ENCODE measurements at places on chromosomes 16 and 17.
A peak's percentile ranks its signal among the peaks of the same experiment; 100 is the strongest.

DNA sequence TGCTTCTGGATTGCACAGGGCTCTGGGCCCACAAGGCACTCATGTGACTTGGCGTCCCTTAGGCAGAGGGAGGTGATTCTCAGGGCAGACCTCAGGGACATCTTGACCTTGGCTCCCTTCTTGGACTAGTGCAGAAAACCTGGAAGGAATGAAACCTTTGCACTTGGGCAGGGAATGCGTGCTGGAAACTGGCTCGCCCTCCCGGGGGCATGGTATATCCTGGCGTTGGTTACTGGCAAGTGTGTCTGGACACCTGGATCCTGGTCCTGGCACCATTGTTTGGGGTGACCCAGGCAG lies 63.5 kb upstream of the LGALS9 start:
- DNase-seq, result no peak

GRCh38 chr17:64001091-64001579 lies 3.0 kb downstream of the PRR29 start:
- DNase-seq, result no peak

GRCh38 chr16:72937916-72938794 lies 109.8 kb downstream of the ZFHX3 start:
- no peak for DNase-seq

DNA sequence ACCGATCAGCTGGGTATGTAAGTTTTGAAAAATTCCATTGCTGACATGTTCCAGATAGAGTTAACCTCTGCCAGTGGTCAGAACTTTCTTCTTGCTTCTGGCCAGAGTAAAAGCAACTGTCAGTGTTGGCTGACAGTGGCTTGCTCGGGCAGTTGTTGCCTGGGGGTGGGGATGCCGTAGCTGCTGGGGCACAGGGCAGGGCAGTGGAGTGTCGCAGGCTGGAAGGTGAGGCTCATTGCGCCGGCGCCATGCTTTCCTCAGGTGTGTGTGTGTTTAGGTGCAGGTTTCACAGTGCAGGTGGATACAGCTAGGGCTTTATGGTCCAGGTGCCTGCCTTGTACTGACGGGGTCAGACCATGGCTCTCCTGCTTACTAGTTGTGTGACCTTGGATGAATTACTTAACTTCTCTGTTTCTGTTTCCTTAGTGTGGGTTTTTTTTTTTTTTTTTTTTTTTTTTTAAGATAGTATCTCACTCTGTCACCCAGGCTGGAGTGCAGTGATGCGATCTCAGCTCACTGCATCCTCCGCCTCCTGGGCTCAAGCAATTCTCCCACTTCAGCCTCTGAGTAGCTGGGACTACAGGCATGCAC lies 156.4 kb downstream of the SNX29 start:
- DNase-seq, result no peak

GRCh38 chr16:29811896-29812665 lies at the start of gene PRRT2:
PRRT2 (plus strand) TSS chr16:29812193; CDS start chr16:29813055, 862 bp downstream.
- DNase-seq, result peak; percentile 52

DNA sequence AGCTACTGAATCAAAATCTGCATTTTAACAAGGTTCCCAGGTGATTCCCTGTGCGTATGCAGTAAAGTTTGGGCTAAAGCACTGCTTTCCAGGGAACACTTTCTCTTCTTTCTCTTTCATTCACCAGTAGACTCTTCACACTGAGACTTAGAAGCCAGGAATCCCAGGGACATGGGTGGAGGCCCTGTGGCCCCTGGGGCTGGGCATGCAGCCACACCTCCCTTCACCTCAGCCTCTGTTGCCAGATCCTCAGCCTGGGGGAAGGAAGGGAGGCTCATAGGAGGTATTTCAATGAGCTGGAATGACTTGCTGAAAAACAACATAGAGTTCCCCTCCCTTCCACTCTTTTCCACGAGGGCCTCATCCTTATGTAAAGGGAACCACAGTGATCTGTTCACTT lies 1.2 kb downstream of the G6PC3 start:
- DNase-seq, result no peak

DNA sequence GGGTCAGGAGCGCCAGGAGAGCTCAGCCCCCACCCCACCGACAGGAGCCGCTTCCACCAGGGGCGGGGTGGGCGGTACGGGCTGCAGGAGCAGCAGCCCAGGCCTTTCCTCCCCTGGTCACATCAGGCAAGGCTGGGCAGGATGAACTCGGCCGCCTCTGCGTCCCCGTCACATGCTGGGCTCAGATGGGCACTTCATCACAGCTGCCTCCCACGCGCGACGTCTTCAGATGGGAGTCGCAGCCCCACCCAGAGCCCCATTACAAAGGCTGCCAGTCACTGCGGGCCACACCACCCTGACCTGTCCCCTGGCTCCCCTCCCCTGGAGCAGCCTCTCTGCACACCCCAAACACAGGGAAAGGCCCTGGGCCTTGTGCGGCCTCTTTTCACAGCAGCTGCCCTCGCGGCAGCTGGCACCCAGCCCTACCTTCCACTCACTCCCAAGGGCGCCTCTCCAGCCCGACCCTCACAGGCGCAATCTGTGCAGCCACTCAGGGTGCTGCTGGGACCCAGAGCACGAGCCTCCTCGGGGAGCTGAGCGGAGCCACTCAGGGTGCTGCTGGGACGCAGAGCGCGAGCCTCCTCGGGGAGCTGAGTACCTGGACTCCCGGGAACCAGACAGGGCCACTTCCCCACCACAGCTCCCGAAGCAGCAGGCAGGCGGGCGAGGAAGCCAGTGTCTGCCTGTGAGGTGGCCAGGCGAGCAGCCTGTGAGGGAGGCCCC lies 4.7 kb downstream of the ZNF598 start:
- no peak for DNase-seq

GRCh38 chr16:47774661-47775060 lies 313.5 kb downstream of the PHKB start:
- no peak for DNase-seq

GRCh38 chr17:416293-417206 lies 63.9 kb upstream of the RPH3AL start:
- DNase-seq, result peak; percentile 52

DNA sequence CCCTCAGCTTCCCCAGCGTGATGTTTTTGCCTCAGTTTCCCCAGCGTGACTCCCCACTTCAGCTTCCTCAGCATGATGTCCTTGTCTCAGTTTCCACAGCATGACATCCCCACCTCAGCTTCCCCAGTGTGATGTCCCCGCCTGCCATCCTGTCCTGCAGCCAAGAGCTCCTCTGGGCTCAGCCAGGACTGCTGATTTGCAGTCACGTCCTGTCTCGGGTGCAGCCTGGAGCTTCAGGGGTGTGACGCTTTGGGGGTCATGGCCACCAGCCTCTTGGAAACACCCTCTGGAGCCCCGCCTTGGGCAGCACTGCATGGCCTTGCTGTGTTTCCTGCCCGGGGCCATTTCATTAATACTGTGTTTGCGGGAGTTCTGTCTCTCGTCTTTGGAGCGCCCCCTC lies 16.5 kb upstream of the NUDT16L1 start:
- no peak for DNase-seq

DNA sequence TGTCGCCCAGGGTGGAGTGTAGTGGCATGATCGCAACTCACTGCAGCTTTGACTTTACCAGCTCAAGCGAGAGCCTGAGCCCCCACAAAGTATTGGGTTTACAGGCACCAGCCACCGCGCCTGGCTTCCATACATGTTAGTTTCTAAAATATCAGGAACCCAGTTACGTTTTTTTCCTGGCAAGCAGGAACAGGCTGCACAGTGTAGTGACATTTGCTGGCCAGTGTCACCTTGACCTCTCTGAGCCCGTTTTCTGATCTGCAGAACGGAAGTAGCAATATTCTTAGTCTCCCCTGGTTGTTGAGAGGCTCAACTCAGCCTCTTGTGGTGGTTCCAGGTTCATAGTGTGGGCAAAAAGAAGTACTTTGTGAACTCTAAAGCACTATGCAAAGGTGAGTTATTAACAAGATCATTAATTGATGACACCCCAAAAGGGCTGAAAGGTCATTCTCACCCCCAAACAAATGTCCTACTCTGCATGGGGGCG lies 15.6 kb downstream of the IGF2BP1 start:
- DNase-seq, result no peak

DNA sequence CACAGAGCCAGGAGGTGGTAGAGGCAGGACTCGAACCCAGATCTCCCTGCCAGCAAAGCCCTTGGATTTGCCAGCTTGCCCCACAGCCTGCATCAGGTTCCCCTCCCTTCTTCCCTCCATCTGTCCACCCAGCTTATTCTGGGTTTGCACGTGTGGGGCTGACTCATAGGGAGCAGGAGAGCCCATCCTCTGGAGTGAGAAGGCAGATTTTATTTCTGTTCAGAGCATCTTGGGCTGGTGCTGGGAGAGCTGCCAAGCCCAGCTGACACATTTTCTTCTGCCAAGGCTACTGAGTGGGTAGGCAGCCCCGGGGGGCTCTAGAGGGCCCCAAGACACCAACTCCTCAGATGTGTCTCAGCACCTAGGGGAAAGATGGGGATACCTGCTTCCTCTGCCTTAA lies 106.3 kb upstream of the CRHR1 start:
- no peak for DNase-seq

DNA sequence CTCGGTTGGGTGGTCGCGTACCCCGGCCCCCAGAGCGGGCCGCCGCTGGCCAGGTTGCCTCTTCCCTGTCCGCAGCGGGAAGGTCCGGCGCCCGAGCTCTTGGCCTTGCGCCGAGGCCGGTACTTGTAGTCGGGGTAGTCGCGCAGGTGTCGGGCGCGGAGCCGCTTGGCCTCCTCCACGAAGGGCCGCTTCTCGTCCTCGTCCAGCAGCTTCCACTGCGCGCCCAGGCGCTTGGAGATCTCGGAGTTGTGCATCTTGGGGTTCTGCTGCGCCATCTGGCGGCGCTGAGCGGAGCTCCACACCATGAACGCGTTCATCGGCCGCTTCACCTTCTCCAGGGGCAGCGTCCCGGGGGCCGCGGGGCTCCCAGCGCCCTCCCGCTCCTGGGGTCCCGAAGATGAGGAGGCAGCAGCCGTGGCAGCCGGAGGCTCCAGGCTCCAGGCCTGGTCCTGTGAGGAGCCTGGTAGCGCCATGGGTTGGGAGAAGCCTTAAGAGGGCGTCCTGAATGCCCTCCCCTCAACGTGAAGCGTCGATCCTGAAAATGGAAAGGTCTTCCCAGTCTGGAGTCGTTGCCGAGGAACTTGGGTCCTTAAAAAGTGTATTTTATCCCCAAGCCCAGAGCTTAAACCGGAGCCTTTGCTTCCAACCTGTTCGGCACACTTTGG lies 558 bp downstream of the SOX15 start:
- DNase-seq, result peak; percentile 70

- DNase-seq, result no peak
Measured at GRCh38 chr17:7809086-7809790, 24.8 kb upstream of the KDM6B start.

DNA sequence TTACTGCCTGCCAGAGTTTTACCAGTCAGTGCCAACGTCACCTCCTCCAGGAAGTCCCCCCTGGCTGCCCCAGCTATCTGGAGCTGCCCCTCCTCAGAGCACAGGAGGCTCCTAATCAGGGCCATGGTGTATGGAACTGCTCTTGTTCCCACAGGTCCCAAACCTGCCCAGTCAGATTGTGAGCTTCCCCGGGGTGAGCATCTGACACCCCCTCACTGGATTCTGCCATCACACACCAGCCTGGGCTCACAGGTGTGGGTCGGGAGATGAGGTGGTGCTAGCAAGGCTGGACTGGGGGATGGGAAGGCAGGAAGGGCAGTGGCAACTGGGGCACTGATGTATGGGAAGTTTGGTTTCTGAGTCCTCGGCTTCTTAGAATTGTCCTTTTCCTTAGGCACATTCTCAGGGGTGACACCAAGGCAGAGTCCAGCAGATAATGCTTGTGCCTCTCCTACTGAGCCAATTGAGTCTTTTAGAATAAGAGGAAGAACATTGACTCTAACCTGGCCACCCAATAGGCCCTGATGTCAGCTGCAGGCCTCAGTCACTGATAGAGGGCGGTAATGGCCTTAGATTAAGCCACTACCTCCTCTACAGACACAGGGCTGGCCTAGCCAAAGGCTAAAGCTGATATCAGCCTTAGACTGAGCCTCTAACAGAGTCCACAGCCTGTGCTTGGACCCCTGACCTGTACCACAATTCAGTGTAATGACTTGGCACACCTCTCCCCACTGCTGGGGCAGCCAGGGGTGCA lies 107.9 kb downstream of the WSCD1 start:
- no peak for DNase-seq

GRCh38 chr17:78729641-78730040 lies 52.4 kb downstream of the CYTH1 start:
- DNase-seq, result no peak

- DNase-seq, result no peak
Measured at GRCh38 chr17:79851461-79851817, 12.2 kb upstream of the CBX4 start.

GRCh38 chr16:89504091-89504490 lies 4.1 kb upstream of the SPG7 start:
- DNase-seq, result no peak

DNA sequence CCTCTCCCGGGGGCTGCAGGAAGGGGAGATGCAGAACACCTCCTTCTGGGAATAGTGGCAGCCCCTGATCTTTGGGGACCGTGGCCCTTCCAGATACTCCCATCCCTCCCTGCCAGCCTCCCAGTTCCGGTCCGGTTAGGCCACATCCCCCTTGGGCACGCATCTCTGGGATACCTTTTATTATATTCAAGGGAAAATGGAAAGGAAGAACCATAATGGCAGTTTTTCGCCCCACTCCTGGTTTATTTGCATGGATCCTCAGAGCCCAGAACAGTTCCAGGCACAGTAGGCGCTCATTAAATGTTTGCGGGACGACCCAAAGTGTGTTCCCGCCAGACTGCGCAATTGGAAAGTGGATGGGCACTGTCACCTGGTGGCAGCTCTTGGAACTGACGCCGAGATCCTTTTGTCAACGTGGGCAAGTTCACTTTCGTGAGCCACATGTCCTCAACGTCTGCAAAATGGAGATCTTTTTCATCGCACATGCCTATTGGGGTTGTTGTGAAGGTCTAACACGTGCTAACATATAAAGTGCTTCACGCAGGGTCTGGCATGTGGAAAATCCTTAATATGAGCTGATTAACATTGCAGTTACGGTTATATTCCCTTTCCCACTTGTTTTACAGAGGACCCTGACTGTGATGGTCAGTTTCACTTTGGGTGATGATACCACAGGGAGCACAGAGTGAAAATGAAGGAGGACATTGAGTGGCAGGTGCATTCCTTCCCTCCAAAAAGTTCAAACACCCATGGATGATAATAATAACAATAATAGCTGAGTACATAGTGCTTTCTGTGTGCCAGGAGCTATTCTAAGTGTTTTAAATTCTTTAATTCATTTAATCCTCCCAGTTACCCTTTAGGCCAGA lies 1.7 kb upstream of the GPRC5B start:
- DNase-seq, result peak; percentile 85

GRCh38 chr17:77376795-77377709 lies 236.3 kb downstream of the SEC14L1 start:
- no peak for DNase-seq

DNA sequence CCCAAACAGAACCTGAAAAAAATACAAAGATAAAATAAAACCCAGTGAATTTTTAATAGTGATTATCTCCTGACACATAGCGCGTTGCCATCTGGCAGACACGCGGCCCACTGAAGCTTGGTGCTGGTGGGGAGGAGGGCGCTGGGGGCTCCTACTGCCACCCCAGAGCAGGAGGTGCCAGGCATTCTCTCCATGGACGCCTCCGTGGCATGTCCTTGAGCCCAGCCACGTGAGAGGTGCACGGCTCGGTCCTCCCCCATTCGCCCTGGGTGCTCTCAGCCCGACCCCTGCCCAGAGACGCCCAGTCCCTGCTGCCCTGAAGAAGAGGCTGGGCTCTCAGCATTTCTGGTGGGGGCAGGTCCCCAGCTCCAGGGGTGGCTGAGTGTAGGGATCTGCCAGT lies 142.2 kb upstream of the GSE1 start:
- DNase-seq, result no peak

GRCh38 chr17:22459953-22460350 lies 767.6 kb downstream of the KCNJ18 start:
- no peak for DNase-seq
